ENCODE measurements at places on chromosomes 12 and 14. TPM values are rescaled to one million over a fixed set of nuclear protein-coding genes. Genes with fewer than 3 reads are reported as not detected.

GRCh38 chr12:12436831-12437345, 80.0 kb downstream of the BORCS5 start:
- no peak for DNase-seq

GRCh38 chr12:90611048-90611447, 343.9 kb downstream of the CCER1 start:
- DNase-seq = no peak

- DNase-seq = no peak
These were observed 30.1 kb upstream of the GPR132 start for GRCh38 chr14:105095236-105095805.

The HOTAIR gene
- not detected for total RNA-seq

The SYT1 gene
- 4.2 TPM for total RNA-seq
